Colonic mucosa (tissue), 4 donors: ENCODE measurements at places on chromosomes 6 and 20. TPM values are rescaled to one million over a fixed set of nuclear protein-coding genes. Genes with fewer than 3 reads are reported as not detected.
A peak's percentile ranks its signal among the peaks of the same experiment; 100 is the strongest.

The WFDC10B gene
- total RNA-seq = not detected

The PDE10A gene
- total RNA-seq = 0.37 TPM

The ID4 gene
- total RNA-seq = 5.3 TPM

The RSPH4A gene
- 0.11 TPM for total RNA-seq

DNA sequence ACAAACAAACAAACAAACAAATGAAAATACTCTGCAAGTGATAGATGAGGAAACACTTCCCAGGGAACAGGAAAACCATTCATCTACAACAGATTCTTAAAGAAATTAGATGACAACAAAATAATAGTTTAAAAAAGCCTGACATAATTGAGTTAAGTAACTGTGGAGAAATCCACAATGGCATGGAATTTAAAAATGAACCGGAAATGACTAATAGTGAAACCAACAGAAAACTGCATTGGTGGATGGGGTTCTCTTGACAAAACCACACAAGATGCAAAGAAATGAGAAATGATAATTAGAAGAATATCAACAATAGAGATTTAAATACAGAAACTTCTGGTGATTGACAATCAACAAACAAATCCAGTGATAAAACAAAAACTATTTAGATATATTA lies 785.6 kb downstream of the QKI start:
- DNase-seq = no peak

DNA sequence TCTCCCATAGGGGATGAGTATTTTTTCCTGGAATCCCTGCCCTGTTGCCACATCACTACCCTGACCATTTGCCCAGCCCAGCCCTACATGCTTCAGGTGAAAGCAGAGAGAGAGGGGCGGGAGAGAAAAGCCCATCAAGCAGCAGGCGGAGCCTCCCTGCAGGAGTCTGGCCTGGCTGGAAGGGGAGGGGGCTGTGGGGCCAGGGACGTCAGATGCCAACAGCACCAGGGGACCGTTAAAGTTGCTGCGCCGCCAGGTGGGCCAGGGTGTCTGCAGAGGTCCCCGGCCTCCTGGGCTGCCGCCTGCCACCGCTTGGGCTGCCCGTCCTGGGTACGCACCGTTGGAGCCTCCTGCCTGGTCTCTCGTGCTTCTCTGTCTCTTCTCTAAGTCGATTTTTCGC lies 757 bp upstream of the R3HDML start:
- DNase-seq = no peak

- DNase-seq = peak; percentile 77
These were observed 21.1 kb downstream of the PNPLA1 start for GRCh38 chr6:36290668-36291620.

DNA sequence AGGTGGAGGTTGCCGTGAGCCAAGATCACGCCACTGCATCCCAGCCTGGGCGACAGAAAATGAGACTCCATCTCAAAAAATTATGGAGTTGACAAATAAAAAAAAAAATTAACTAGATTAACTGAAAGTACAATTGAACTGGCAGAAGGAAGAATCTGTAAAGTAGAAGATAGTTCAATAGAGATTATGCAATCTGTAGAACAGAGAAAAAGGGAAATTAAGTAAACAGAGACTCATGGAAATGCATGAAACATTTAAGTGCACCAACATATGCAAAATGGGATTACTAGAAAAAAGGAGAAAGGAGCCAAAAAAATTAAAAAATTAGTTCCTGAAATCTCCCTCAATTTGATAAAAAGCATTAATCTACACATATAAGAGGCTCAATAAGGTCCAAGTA lies 188.8 kb upstream of the KHDRBS2 start:
- no peak for DNase-seq

- no peak for DNase-seq
These were observed 3.8 kb downstream of the HLA-DPB1 start for GRCh38 chr6:33079580-33079979.
